CD4-positive, alpha-beta memory T cell (primary cell): ENCODE measurements at places on chromosomes 1 and 21. TPM values are rescaled to one million over a fixed set of nuclear protein-coding genes. Genes with fewer than 3 reads are reported as not detected.

Gene TUFT1
- total RNA-seq, result 3.5 TPM

Gene FCRL6
- total RNA-seq, result 0.41 TPM

Gene TRPM2
- total RNA-seq, result 1.3 TPM

Gene DNM3
- 2.7 TPM for total RNA-seq

Gene IQCC
- 2.7 TPM for total RNA-seq

Gene DIO1
- not detected for total RNA-seq

Gene SPATA1
- total RNA-seq, result 1.7 TPM

Gene C4BPB
- total RNA-seq, result not detected

Gene GOLT1A
- 0.39 TPM for total RNA-seq

Gene TMEM79
- total RNA-seq, result 14.7 TPM

Gene ADAM30
- not detected for total RNA-seq

Gene DNAI4
- total RNA-seq, result 7.9 TPM

Gene HAO2
- total RNA-seq, result not detected

Gene HSF2BP
- total RNA-seq, result 0.70 TPM

Gene FCGR2B
- 0.93 TPM for total RNA-seq

Gene TMOD4
- total RNA-seq, result 6.4 TPM

Gene GPR157
- total RNA-seq, result 7.7 TPM

Gene CELSR2
- 3.1 TPM for total RNA-seq

Gene PRAMEF4
- not detected for total RNA-seq

Gene LCE1D
- total RNA-seq, result not detected

Gene HMGCS2
- not detected for total RNA-seq

Gene SPOCD1
- total RNA-seq, result 0.61 TPM

Gene SYPL2
- total RNA-seq, result not detected

Gene TP73
- total RNA-seq, result not detected

Gene COL16A1
- not detected for total RNA-seq

Gene FMN2
- total RNA-seq, result not detected

Gene STYXL2
- not detected for total RNA-seq

Gene NEK7
- 56.9 TPM for total RNA-seq

Gene SFN
- total RNA-seq, result 0.83 TPM
